ENCODE measurements at places on chromosomes 12 and 14. TPM values are rescaled to one million over a fixed set of nuclear protein-coding genes. Genes with fewer than 3 reads are reported as not detected.

KLHL33 gene
- total RNA-seq: not detected

VDR gene
- 3.6 TPM for total RNA-seq

TEAD4 gene
- 46.8 TPM for total RNA-seq

ZNF605 gene
- 3.3 TPM for total RNA-seq

IFNG-AS1 gene
- total RNA-seq: not detected

NELL2 gene
- not detected for total RNA-seq

HOXC10 gene
- 2.6 TPM for total RNA-seq

MYG1 gene
- 93.0 TPM for total RNA-seq

IKBIP gene
- total RNA-seq: 74.8 TPM

RND1 gene
- total RNA-seq: 14.4 TPM
